ENCODE measurements at places on chromosomes 13 and 19. TPM values are rescaled to one million over a fixed set of nuclear protein-coding genes. Genes with fewer than 3 reads are reported as not detected.

- DNase-seq, result no peak
- peak overlapping the region; percentile 99 for H3K27ac ChIP-seq
- H3K36me3 ChIP-seq, result peaks cover 26% of the 10 kb centered on the region
- peak overlapping the region; percentile 97 for H3K4me3 ChIP-seq
- H3K4me1 ChIP-seq, result no peaks in the 10 kb centered on the region
These were observed 2.3 kb downstream of the PRKD2 start for GRCh38 chr19:46714444-46715106.

- no peaks in the 10 kb centered on the region for H3K27me3 ChIP-seq
- peaks cover 26% of the 10 kb centered on the region for H3K36me3 ChIP-seq
- DNase-seq, result no peak
- H3K4me3 ChIP-seq, result no peak overlapping the region
- no peak overlapping the region for H3K27ac ChIP-seq
- peaks cover 22% of the 10 kb centered on the region for H3K4me1 ChIP-seq
These were observed 6.3 kb downstream of the BICRA start for GRCh38 chr19:47615230-47615629.

DNA sequence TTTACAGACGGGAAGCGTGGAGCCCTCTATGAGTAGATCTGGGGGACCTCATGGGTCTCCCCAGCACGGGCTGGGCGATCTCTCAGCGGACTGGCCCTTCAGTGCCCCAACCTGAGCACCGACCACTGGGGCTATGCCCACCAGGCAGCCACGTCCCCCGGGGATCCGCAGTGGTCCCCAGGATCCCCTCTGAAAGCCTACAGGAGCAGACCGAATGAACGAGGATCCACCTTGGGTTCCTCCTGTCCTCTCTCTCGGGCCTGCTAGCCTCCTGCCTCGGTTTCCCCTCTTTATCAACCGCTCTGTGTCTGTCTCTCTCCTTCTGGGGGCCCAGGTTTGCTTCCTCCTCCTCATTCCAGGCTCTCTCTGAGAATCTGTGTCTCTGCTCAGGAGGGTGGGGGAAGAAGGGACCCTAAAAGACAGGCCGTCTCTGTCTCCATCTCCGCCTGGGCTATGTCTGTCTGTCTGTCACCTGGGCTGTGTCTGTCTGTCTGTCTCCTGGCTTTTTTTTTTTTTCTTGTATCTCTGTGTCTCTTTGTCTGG lies 2.0 kb upstream of the MEIS3 start:
- peaks cover 26% of the 10 kb centered on the region for H3K4me1 ChIP-seq
- no peak overlapping the region for H3K4me3 ChIP-seq
- H3K27ac ChIP-seq, result peak overlapping the region; percentile 33
- DNase-seq, result no peak
- peaks cover 77% of the 10 kb centered on the region for H3K27me3 ChIP-seq

GRCh38 chr19:10417541-10418234 lies 2.6 kb upstream of the PDE4A start:
- peaks cover 44% of the 10 kb centered on the region for H3K27me3 ChIP-seq
- DNase-seq, result peak; percentile 36
- H3K27ac ChIP-seq, result no peak overlapping the region
- H3K4me3 ChIP-seq, result no peak overlapping the region
- H3K4me1 ChIP-seq, result peaks cover 25% of the 10 kb centered on the region
- H3K36me3 ChIP-seq, result no peaks in the 10 kb centered on the region

DNA sequence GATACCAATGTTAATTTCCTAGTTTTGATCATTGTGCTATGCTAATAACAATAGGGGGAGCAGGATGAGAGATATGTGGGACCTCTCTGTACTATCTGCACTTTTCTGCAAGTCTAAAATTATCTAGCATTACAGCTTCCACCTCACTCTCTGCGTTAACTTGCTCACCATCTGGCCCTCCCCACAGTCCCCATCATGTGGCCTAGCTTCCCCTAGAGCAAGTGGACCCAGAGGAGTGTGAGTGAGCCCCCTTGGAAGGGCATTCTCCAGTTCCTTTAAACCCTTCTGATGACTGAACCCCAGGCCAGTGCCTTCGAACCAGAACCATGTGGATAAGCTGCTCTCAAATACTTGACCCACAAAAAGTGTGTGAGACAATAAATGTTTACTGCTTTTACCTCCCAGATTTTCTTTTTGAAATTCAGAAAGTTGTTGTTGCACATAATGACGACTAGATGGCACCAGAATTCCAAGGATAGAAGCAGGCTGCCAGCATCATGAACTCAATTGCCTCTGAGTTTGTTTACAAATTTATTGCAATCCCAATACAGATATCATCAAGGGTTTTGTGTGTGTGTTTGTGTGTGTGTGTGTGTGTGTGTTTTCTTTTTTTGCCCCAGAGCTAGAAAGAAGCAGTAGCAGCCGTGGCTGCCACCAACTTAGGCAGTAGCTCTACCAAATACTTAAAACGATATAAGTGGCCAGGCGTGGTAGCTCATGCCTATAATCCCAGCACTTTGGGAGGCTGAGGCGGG lies 49.0 kb upstream of the ZNF780A start:
- peak; percentile 63 for DNase-seq
- H3K27me3 ChIP-seq, result peaks cover 34% of the 10 kb centered on the region
- H3K4me3 ChIP-seq, result no peak overlapping the region
- H3K27ac ChIP-seq, result no peak overlapping the region
- H3K4me1 ChIP-seq, result no peaks in the 10 kb centered on the region

GRCh38 chr13:71610876-71611275 lies 256.1 kb downstream of the DACH1 start:
- H3K27me3 ChIP-seq, result peaks cover 65% of the 10 kb centered on the region
- no peak for DNase-seq
- H3K4me1 ChIP-seq, result no peaks in the 10 kb centered on the region
- no peak overlapping the region for H3K27ac ChIP-seq
- no peaks in the 10 kb centered on the region for H3K36me3 ChIP-seq

DNA sequence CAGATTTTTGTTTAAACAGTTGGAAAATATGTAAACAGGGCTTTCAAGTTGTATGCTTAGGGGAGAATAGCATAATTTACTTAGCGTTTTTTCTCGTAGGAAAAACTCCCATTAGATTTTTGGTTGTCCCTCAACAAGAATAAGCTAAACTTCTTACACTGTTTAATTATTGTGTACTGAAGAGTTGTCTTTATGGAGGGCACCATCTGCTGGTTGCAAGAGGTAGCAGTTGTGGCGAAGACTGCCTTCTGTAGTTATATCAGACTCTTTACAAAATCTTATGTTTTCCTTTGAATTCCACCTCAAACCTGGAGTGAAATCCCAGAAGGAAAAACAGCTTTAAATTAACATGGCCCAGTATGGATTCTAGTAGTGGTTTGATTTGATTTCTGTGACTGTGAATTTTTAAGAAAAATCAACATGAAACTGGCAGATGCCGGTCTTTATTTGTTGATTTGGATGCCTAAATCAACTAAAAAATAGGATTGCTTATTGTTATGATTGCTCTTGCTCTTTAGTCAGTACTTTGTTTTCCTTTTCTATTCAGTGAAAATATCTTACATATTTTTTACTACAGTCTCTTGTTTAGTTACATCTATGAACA lies 53.4 kb downstream of the PDS5B start:
- peaks cover 15% of the 10 kb centered on the region for H3K4me1 ChIP-seq
- H3K27me3 ChIP-seq, result no peaks in the 10 kb centered on the region
- no peak overlapping the region for H3K27ac ChIP-seq
- H3K4me3 ChIP-seq, result no peak overlapping the region
- DNase-seq, result peak; percentile 68
- H3K36me3 ChIP-seq, result no peaks in the 10 kb centered on the region

DNA sequence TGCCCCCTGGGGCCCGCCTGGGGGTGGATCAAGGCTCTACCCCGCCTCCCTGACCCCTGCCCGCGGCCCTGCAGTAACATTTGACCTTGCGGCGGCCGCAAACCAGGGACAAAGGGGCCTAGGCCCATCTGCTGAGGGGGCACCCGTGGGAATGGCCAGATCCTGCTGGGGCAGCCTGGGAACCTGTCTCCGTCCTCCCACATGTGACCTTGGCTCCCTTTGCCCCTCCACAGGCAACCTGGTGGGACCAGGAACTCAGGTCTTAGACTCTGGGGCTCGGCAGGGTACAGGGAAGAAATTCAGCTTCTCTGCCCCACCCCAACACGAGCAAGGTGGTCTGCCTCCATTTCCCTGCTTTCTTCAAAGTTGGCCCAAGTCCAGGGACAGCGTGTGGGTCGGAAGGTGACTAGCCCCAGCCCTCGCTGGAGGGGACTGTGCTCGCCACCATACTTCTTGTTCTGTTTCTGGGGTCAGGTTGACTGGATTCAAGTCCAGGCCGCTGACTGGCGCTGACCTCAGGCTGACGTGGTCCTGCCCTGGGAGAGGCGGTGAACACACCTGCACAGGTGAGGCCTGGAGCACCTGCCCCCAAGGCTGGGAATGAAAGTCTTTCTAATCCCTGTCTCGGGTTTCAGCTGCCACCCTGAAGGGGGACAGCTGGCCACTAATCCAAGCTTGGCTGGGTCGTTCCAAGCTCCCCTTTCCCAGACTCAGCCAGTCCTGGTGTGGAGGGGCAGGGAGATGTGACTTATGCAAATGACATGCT lies 2.5 kb upstream of the NR2F6 start:
- no peaks in the 10 kb centered on the region for H3K27me3 ChIP-seq
- peak overlapping the region; percentile 78 for H3K27ac ChIP-seq
- peaks cover 22% of the 10 kb centered on the region for H3K4me1 ChIP-seq
- no peak overlapping the region for H3K4me3 ChIP-seq

DNA sequence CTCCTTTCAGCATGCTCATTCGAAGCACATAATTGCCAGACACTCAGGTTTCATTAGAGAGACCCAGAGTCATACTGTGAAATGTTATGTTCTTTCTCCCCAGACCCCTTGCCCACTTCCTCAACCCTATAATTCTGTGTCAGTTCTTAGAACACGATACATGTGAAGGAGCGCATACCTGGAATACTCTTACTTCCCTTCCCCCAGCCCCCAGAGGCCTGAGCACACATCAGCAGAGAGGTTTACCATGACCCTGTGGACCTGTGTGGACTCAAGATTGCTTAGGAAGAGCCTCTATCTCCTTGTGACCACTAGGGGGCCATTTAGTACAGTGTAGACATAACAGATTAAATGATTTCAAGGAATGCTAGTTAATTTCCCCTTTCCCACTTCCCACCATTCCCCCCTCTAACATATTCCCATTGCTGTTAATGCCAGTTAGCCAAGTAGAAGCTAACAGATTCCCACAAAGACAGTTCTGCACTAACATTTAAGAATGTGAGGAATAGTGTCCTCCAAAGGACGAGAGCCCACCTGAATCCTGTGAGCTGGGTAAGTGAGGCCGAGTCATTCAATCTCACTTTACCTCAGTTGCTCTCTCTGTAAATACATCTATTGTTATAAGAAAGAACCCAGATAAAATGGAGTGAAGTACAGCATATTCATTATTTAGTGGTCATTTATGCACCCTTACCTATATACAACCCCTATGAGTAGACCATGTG lies 154.2 kb upstream of the MAB21L1 start:
- DNase-seq, result peak; percentile 66
- H3K4me1 ChIP-seq, result no peaks in the 10 kb centered on the region
- H3K27me3 ChIP-seq, result no peaks in the 10 kb centered on the region
- H3K4me3 ChIP-seq, result no peak overlapping the region
- H3K27ac ChIP-seq, result no peak overlapping the region

DNA sequence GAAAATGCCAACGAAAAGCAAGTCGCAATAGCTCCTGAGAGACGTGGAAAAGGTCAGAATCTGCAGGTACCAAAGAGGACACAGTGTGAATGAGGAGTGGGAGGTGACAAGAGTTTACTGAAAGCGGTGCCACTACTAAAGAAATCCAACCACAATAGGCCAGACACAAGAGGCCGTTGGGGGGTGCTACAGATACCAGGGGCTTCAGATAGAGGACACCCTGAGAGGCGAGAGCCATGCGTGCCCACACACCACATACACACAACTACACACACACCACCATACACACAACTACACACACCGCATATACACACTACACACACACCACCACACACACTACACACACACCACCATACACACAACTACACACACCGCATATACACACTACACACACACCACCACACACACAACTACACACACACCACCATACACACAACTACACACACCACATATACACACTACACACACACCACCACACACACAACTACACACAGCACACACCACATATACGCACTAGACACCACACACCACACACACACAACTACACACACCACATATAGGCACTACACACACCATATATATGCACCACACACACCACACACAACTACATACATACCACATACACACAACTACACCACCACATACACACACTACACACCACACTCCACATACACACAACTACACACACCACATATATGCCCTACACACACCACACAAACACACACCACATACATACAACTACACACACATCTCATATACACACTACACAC lies 28.5 kb downstream of the CRYL1 start:
- no peaks in the 10 kb centered on the region for H3K27me3 ChIP-seq
- H3K36me3 ChIP-seq, result peaks cover 4% of the 10 kb centered on the region
- H3K27ac ChIP-seq, result no peak overlapping the region
- no peak for DNase-seq

DNA sequence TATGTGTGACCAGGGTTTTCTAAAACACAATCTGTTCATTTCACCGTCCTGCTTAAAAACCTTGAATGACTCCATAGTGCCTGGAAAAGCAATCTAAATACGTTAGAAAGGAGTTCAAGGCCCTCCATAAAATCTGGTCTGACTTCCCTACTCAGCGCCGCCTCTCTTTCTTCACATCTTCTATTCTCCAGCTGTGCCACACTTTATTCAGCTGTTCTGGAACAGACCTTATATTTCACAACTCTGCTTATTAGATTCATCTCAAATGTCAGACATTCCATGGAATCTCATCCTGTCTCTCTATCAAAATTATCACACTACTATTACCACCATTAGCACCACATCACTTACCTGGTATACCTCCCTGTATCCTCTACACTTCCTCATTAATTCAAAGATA lies 19.8 kb upstream of the SPART start:
- peaks cover 6% of the 10 kb centered on the region for H3K36me3 ChIP-seq
- no peak overlapping the region for H3K27ac ChIP-seq
- DNase-seq, result no peak
- no peaks in the 10 kb centered on the region for H3K27me3 ChIP-seq
- peaks cover 5% of the 10 kb centered on the region for H3K4me1 ChIP-seq

- no peak overlapping the region for H3K4me3 ChIP-seq
- peaks cover 38% of the 10 kb centered on the region for H3K27me3 ChIP-seq
- H3K27ac ChIP-seq, result no peak overlapping the region
These were observed 12.4 kb downstream of the ZIC2 start for GRCh38 chr13:99993660-99994637.

YJEFN3 gene
- total RNA-seq, result 11.9 TPM

PLIN3 gene
- 64.3 TPM for total RNA-seq

WTIP gene
- total RNA-seq, result 22.6 TPM

LRRC8E gene
- total RNA-seq, result 11.8 TPM

MISP gene
- 33.7 TPM for total RNA-seq

CILP2 gene
- 0.12 TPM for total RNA-seq

FBXO46 gene
- 15.0 TPM for total RNA-seq

All from MCF 10A (cell line).